Neural crest cell (in vitro differentiated cells): ENCODE measurements at places on chromosomes 6 and 20. TPM values are rescaled to one million over a fixed set of nuclear protein-coding genes. Genes with fewer than 3 reads are reported as not detected.

DNA sequence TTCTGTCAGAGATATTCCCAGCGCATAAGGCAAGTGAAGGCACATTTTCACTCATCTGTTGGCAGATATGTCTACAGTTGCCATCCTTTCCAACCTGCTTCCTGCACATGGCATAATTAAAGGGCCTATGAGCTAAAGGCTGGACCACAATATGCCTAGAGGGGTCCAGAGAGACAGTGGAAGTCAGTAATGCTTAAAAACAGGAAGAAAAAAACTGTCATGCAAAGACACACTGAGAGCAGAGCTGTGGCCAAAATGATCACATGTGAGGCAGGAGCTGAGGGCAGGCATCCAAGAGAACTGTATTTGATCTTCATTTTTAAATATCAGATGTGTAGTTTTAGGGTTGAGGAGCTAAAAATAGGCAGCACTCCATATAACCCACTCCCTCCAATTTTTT lies 125.0 kb upstream of the BACH2 start:
- DNase-seq, result no peak

Gene FAM210B
- total RNA-seq, result 30.8 and 33.2 TPM in 2 replicates

Gene RTN4IP1
- total RNA-seq, result 9.1 and 9.8 TPM in 2 replicates

- DNase-seq, result no peak
These were observed 33.5 kb downstream of the RPP21 start for GRCh38 chr6:30378290-30378937.

Gene SYCP2
- total RNA-seq, result 1.9 and 2.3 TPM in 2 replicates

DNA sequence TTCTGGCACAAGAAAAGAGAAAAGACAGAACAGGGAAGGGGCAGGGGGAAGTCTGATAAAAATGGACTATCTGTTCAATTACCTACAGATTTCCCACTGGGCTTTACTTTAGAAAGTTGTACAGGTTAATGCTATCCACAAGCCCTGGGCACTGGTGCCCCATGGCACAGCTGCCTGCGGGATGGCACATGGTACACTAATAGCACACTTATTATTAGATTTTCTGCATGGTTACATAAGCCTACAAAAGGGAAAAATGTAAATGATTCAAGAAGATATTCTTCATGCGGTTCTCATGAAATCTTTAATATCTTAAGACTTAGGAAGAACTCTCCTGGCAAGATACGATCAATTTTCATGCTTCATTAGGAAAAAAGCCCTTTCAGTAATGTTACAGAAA lies 137.5 kb downstream of the GMPR start:
- DNase-seq, result no peak

Gene DEFB132
- not detected in 2 replicates for total RNA-seq
